ENCODE measurements at places on chromosomes 1 and 21.
A peak's percentile ranks its signal among the peaks of the same experiment; 100 is the strongest.

DNA sequence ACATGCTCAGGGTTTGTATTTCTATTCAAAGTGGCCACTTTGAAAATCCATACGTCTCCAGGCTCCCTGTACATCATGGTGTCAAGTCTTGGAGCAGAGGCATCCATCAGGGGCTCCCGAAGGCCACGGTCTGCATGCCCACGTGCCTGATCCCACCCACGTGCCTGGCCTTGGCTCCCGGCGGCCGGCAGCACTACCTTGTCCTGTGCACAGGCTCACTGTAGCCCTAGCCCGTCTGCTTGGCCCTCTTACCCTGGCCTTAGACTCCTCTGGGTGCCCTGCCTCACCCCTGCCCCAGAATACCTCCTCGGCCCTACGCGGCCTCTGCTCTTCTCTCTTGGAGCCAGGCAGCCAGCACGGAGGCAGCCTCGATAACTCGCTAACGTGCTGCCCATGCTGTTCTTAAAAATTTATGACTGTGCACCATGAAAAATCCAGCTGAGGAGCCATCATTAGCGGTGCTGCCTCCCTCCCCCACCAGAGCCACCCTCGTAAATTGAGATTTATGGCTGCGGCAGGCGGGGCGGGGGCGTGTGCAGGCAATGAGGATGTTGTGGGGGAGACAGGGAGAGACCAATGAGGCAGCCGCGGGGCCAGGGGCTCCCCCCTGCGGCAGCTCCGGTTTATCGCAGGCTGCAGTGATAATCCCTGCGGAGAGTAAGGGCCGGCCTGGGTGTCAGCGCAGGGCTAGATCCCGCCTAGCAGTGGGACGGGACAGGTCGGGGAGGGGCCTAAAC is 24.6 kb downstream of the DMAP1 start:
- DNase-seq: no peak

DNA sequence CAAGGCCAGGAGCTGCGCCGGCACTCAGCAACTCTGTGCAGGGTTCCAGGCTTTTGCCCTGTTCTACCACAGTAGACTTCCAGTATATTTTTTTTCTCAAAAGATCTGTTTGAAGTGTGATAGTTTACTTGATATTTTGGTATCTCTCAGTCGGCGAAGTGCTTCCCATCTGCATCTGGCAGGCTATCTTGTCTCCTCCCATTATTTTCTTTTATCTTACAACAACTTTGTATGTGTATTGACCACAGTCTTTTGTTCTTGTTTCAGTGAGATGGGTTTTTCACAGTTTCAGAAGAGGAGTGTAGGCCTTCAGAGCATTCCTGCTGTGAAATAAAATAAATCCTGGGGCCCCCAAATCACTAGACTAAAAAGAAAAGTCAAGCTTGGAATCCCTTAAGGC is 292.9 kb downstream of the PTGER3 start:
- DNase-seq: no peak

- peak; percentile 37 for DNase-seq
These were observed 953 bp upstream of the NDUFS2 start for GRCh38 chr1:161200992-161201835.

DNA sequence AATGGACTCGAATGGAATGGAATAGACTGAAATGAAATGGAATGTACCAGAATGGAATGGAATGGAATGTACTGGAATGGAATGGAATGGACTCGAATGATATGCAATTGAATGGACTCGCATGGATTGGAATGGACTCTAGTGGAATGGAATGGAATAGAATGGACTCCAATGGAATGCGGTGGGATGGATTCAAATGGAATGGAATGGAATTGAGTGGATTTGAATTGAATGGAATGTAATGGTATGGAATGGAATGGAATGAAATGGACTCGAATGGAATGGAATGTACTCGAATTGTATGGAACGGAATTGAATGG is 99.6 kb upstream of the FBXO28 start:
- DNase-seq: no peak

DNA sequence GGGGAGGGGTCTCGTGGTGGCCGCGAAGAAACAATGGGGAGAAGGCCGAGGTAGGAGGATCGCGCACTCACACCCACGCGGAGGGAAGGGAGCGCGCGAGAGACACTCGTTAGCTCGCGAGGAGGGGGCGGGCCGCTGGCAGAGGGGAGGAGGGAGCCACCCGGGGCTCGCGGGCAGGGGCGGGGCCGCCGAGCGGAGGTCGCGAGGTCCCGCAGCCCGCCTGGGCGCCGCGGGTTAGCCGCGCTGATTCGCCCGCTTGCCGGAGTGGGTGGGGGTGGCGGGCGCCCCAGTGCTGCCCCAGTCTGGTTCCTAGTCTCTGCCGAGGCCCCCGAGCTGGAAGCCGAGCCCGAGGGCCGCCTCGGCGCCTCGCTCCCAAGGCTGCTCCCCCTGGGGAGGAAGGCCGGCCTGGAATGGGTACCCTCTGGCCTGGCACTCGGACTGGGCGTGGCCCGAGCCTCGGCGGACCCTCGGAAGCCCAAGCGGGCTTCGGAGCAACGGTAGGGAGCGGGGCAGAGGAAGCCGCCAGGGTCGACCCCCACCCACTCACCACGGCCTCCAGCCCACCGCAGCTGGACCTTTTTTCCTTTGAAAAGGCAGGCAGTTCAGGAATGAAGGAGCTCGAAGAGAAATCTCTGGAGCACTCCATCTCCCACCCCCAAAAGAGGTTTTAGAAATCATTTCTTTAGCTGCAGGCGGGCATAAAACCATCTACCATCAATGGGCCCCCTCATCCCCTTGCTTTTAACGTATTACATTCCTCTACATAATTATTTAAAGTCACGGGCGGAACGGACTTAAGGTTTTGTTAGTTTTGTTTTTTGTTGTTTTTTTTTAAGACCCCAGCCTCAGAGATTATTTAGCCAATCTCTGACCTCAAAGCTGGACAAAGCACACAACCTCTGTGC is 722 bp upstream of the TUT4 start:
- peak; percentile 71 for DNase-seq

- no peak for DNase-seq
These were observed 58.5 kb downstream of the SH3BGR start for GRCh38 chr21:39510240-39510639.

GRCh38 chr1:185404907-185405568 is 88.0 kb upstream of the IVNS1ABP start:
- no peak for DNase-seq

GRCh38 chr1:6999826-7000225 is 214.6 kb downstream of the CAMTA1 start:
- no peak for DNase-seq

GRCh38 chr1:205477759-205478247 is 22.0 kb upstream of the BLACAT1 start:
- DNase-seq: no peak

DNA sequence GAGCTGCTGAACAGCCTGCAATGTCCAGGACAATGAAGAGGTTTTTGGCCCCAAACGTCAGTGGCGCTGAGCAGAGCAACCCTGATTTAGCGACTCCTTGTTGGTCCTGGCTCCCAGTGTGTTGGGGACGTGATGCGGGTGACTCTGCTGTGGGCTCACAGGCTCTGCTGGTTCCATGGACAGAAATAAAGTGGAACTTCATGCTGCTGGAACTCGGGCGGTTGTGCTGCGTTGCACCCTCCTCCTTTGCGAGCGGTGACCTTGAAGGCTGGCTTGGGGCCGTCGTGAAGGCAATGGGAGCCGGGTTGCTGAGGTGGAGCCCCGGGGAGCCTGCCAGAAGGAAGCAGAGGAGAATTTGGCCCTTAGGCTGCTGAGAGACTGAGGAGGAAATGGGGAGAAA is 122.6 kb upstream of the C1orf174 start:
- no peak for DNase-seq

GRCh38 chr1:203549309-203549708 is 55.4 kb downstream of the OPTC start:
- DNase-seq: no peak

- DNase-seq: no peak
These were observed at the start of gene TRIM63 for GRCh38 chr1:26067432-26067911. Gene TRIM63 (minus strand): TSS chr1:26067630. CDS start chr1:26067494, 136 bp downstream.

DNA sequence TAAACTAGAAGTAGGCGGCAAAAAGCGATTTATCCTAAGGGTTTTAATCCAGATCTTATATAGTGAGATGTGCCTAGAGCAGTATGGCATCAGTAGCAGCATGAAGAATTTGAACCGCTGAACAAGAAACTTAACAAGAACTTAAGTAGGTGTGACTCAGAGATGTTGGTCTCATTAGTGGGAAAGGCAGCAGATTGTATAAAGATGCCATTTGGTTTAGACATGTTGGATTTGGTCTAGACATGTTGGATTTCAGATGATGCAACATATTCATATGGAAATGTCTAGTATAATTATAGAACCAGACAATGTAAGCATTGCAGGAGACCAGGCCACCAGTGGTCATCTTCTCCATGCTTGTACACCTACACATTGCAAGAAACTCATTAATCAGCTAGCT is 42.1 kb upstream of the ZP4 start:
- DNase-seq: no peak

GRCh38 chr1:160539990-160540858 is 17.2 kb upstream of the SLAMF6 start:
- no peak for DNase-seq

- DNase-seq: no peak
These were observed 10.4 kb downstream of the DNAJB4 start for GRCh38 chr1:78015148-78015547.

- peak; percentile 98 for DNase-seq
These were observed at the start of gene XPR1 for GRCh38 chr1:180631766-180632325. Gene XPR1 (plus strand): TSS chr1:180632022. CDS start chr1:180632202, 180 bp downstream.

DNA sequence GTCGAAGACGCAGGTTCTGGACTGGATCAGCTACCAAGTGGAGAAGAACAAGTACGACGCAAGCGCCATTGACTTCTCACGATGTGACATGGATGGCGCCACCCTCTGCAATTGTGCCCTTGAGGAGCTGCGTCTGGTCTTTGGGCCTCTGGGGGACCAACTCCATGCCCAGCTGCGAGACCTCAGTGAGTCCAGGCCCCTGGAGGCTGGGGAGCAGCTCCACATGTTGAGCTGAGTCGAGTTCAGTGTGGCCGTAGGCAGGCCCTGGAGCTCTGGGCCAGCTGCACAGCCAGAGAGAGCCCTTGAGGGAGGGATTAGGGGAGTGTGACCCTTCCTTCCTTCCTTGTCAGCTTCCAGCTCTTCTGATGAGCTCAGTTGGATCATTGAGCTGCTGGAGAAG is 1.6 kb downstream of the ELF3 start:
- DNase-seq: no peak

DNA sequence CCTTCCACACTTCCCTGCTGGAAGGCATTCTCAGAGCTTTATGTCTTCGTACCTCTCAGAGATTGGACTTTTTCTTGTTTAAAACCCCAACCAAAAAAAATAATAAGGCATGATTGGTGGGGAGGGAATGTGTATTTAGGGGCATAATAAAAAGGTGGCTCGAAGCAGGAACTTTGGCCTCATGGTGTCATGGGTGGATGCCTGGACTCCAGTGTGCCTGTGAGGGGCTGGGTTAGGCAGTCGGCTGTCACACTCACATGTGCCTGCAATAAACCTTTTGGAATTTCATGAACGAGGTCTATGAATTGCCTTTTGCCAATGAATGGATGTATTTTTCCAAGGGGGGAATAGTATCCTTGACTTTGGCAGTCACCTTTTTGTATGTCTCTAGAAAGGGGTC is 131.3 kb downstream of the EDEM3 start:
- DNase-seq: no peak

- no peak for DNase-seq
These were observed 3.3 kb downstream of the CHRM3 start for GRCh38 chr1:239389703-239390102.

- DNase-seq: no peak
These were observed at the start of gene COL9A2 for GRCh38 chr1:40316595-40317393. Gene COL9A2 (minus strand): TSS chr1:40317286. CDS start chr1:40317197, 89 bp downstream.

- DNase-seq: peak; percentile 58
These were observed 37.7 kb upstream of the KCNJ15 start for GRCh38 chr21:38219049-38219628.

GRCh38 chr21:20644552-20644951 is 353.7 kb upstream of the NCAM2 start:
- DNase-seq: no peak

DNA sequence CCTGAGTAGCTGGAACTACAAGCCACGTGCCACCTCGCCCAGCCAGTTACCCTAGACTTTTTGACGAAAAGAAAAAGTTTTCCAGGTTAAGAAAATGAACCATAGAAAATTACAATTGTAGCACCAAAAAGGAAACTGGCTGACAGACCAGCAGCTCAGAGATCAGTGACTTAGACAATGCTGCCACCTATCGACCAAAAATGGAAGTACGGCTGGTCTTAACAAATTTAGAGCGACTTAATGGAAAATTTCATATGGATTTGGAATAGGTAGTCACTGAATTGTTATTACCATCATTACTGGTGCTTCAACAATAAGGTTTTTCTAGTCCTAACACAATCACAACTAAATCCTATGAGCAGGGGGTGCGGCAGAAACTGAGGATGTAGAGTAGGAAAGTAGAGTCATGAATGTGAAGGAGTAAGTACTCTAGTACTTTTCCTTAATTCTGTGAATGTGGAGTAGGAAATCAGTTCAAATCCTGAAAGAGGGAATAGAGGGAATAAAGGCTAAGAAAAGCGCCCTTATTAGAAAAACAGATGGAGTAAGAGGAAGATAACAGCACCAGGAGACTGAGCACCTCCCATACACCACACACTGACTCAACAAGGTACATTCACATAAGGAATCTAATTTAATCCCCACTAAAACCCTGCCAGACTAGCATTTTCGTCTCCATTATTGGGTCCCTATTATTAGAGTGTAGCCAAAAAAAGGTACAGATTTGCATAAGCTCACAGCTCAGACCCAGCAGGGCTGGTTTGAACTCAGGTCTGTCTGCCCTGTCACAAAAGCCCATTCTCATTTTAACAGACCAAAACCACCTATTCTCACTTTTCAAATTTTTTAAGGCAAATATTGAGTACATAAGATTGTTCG is 37.9 kb upstream of the MGST3 start:
- peak; percentile 63 for DNase-seq

DNA sequence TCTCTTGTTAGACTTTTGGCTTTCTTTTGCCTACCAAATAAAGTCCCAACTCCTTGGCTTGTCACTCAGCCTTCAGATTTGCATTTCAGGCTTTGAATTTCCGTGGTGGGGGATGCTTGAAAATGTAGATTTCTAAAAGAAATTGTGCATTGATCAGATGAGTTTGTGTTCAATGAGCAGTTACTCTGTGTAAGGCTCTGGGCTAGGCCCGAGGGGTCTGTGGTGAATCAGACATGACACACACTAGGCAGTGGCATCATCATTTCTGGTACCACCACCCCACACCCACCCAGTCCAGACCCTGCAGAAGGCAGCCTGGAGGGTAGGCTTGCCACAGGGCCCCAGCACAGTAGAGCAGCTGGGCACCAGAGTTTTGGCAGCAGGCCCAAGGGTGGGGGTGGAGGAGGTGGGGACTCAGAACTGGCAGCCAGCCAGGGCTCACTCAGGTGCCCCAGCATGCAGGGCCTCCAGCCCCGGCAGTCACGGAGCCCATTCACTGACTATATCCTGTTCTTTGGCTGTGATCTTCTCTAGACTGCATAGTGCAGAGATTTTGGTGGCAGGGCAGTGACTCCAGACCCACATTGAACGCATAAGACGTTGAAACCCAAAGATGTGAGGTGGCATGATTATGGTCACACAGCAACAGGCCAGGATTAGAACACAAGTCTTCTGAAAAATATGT is 97.2 kb upstream of the ARTN start:
- no peak for DNase-seq
